CD4-positive, alpha-beta T cell treated with Interleukin-4 for 4 hours (primary cell): ENCODE measurements at places on chromosomes 6 and 20.

DNA sequence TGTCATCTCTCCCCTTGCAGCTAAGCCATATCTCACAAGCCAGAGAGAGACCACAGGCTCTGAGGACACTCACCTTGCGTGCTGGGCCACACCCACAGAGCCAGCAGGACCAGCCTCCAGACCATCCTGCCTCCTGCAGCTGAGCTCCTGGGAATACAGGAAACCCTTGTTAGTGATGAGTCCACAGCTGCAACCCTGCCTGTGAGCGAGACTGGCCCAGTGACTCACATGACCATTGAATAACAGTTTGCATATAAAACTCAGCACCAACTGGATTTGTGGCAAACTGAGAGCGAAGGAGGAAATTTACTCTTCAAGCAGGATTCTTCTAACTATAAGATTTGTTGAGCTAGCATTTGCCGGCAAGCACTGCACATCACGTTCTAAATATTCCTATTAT lies 3.0 kb downstream of the THBS2 start:
- no peak for DNase-seq

DNA sequence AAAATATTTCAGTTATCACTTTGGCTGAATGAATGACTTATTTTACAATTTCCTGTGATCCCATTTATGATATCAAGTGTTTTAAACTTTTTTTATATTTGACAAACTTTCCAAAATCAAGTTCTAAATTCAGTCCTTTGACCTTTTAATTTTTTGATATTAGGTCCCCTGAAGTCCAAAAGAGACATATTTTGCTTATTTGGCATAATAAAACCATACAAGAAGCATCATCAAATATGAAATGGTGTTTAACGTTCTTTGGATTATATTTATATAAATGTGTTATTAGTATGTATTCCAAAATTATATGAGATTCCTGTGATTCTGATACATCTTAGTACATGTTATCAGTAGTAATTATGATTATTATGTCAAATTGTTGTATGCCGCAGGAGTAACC lies 38.7 kb downstream of the ZNF133 start:
- no peak for DNase-seq

- no peak for DNase-seq
Measured at GRCh38 chr20:45833030-45833882, at the start of gene SNX21. Gene SNX21, plus strand, starts transcription at chr20:45833799. Its CDS starts 121 bp downstream, at chr20:45833920.

GRCh38 chr20:59662161-59662560 lies 57.8 kb downstream of the PHACTR3 start:
- no peak for DNase-seq

DNA sequence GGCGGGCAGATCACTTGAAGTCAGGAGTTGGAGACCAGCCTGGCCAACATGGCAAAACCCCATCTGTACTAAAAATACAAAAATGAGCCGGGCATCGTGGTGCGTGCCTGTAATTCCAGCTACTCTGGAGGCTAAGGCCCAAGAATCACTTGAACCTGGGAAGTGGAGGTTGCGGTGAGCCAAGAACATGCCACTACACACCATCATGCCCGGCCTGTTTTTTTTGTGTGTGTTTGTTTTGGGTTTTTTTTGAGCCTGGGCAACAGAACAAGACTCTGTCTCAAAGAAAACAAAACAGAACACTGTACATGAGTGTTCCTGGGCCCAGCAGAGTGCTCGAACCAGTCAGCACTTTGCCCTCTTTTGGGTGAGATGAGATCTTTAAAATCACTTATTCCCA lies 159.1 kb downstream of the MTHFD1L start:
- DNase-seq: no peak

DNA sequence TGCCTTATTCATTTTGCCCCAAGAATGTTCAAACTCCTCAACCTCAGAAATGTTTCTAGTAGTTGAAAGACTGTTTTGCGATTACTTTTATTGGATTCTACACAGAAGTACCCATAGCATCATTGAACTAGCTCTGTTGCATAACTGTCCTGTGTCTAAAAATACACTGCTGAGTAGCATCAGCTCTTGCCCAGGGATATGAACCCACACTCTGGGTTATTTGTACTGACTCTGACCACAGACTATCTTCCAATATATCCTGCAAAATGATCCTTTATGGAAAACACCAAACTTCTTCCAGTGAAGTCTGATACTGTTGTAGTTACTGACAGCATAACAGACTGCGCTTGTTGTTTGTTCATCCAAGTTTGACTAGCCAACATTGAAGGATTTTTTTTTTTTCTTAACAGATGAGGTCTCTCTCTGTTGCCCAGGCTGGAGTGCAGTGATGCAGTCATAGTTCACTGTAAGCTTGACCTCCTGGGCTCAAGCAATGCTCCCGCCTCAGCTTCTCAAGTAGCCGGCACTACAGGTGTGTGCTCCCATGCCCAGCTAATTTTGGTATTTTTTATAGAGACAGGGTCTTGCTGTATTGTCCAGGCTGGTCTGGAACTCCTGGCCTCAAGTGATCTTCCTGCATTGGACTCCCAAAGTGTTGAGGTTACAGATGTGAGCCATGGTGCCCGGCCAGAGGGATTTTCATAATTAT lies 49.9 kb downstream of the TULP4 start:
- DNase-seq: no peak

GRCh38 chr6:71411882-71412281 lies 123.3 kb downstream of the OGFRL1 start:
- DNase-seq: no peak

GRCh38 chr20:14235355-14235754 lies 102.1 kb downstream of the FLRT3 start:
- DNase-seq: no peak

DNA sequence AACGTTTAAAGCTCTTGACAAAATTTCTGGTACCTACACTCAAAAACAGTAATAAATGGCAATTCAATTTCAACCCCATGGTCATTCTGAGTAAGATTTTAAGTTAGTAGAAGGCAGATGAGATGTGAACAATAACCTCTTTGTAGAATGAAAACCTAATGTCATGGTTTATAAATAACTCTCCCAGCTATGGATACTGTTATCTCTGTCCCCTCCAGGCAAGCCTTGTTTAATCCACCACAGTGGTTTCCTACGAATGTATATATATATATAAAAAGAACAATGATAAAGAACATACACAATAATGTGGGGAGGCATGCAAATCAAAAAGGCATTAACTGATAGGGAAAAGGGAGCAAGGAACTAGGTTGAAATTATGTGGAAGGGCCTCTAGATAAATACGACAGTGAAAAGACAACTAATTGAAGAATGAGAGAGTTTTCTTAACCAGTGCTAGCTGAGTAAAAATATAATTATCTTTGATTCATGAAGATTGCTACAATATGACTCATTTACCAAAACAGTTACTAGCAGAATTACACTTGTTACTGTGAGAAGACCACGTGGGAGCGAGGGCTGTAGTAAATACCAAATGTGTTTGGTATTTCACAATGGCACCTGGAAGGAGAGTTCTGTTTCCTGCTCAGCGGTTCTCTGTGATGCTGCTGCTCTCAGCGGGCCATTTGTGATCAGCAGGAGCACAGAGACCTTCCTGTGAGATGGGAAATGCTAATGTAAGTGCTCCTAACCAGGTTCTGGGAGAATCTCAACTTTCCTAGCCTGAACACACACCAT lies 173.7 kb downstream of the MBOAT1 start:
- DNase-seq: no peak

GRCh38 chr6:4522453-4522852 lies 253.8 kb upstream of the CDYL start:
- no peak for DNase-seq

- DNase-seq: no peak
Measured at GRCh38 chr20:48932375-48932941, 10.9 kb downstream of the ARFGEF2 start.

DNA sequence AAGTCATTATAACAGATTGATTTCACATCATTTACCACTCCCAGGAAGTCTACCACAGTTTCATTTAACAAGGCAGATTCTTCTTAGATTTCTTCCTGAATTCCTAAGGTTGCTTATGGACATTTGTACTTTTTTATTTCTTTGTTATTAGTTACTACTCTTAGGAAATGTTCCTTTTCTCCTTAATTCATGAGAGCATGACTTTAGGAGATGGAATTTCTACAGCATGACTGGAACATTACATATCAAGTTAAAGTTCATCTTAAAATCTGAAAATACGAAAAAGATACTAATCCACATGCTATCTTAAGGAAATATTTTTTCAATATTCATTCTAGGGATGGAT lies 22.3 kb downstream of the CNKSR3 start:
- no peak for DNase-seq

GRCh38 chr6:75431379-75431778 lies 62.2 kb downstream of the FILIP1 start:
- no peak for DNase-seq

DNA sequence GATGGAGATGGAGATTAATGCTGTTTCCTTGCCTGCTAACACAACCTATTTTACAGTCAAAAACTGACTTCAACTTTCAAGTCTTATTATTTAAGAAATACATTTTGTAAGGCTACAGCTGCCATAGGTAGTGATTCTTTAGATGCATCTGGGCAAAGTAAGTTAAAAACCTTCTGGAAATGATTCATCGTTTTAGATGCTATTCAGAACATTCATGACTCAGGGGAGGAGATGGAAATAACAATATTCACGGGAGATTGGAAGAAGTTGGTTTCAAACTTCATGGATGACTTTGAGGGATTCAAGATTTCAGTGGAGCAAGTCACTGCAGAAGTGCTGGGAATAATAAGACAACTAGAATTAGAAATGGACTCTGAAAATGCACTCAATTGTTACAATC lies 174.9 kb upstream of the GGTLC1 start:
- no peak for DNase-seq

DNA sequence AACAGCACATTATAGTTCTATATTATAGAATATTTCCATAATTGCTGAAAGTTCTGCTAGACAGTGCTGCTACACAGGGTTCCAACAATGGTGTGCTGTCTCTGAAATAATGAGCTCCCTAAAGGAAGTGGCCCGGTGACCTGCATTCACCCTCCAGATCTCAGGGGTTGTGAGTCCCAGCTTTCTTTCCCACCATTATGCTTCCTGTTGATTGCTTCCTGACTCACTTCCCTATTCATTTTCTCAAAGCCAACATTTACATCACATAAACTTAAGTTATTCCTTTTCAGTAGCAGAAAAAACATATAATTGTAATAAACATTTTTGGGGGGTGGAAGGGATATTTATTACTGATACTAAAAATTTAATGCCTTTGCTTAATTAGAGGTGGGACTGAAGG lies 12.9 kb upstream of the CCN6 start:
- DNase-seq: no peak

DNA sequence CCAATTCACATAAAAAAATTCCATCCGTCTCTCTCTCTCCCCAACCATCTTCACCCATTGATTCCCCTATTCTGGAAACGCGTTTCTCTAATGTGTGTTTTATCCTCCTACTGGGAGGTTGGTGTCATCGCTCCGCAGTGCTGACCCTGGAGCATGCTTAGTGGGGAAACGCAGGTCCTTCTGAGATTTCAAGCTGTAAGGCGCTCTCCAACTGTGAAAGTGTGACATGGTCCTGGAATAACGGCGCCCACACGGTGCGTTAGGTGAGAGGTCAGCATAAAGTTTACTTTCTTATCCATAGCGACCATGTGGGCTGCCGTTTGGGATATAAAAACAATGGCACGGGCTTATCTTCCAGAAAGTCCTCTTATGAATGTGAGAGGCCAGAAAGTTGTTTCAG lies 123.9 kb downstream of the WDR27 start:
- DNase-seq: no peak

GRCh38 chr6:43355862-43356590 lies 13.4 kb downstream of the ZNF318 start:
- DNase-seq: no peak

GRCh38 chr6:65448866-65449265 lies 258.2 kb downstream of the EYS start:
- no peak for DNase-seq

- no peak for DNase-seq
Measured at GRCh38 chr20:42183147-42183546, 565.0 kb upstream of the CHD6 start.

DNA sequence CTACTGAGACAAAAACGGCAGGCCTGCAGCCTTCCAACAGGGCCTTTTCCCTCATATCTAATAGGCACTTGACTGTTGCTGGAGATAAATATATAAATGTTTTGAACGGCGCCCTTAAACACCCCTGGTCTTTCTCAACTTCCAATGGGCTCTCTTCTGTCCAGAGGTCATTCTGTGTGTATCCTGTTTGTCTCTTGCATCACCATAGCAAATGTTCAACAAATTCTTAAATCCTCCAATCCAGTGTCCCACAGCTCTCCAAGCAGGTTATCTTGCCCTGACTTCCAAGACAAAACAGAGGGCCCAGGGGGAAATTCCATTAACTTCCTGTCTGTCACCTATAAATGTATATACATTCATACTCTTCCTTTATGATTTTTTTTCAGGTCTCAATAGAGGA lies 62.0 kb downstream of the OR2J2 start:
- DNase-seq: no peak

GRCh38 chr6:12030993-12031550 lies 19.0 kb downstream of the HIVEP1 start:
- no peak for DNase-seq

DNA sequence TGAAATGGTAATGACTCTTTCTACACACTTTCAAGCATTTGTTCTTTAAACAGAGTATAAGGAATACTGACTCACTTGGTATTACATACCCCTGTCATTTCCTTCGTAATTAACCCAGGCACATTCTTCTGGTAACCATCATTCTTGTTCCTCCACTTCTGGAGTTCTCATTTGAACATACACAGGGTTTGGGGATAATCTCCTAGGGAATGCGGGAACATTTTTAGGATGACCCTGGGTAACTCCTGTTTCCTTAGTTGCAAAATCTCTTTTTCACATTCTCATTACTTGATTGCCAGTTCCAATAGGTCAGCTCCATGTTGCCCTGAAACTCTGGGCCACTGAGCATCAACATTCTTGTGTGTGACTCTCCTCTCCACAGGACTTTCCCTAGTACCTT lies 51.5 kb upstream of the E2F3 start:
- no peak for DNase-seq

GRCh38 chr6:137782166-137783039 lies 84.7 kb upstream of the TNFAIP3 start:
- no peak for DNase-seq

DNA sequence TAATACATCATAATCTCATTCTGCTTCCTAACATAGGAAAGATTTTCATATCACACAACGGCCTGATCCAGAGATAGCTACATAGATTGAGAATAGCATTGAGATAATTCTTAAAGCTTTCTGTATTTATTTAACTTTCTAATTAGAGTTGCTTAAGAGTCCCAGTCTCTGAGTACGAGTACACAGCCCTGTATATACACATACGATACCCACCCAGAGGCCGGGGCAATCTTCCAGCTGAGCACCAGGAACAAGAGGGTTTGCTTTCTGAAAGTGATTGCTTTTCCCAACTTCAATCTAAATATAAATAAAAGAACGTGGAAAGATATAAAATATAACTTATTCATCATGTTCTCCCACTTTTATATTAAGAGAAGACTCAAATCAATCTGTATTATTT lies 313.8 kb downstream of the COL12A1 start:
- no peak for DNase-seq

DNA sequence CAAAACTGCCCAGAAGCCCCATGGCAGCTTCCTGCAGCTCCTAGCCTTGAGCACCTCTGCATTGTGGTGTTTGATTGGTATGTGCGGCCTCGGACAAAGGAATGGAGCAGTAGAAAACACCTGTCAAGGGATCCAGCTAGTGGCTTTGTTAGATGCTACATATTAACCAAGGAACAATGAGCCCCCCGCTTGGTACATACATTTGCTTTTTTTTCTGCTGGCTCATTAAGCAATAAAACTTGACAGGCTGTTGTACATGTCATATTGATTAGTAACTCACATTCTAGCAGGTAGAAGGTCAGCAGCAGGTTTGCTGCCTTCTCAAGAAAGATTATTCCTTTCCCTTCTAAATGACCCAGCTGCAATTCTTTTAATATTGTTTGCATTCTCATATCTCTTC lies 937 bp downstream of the SPACA1 start:
- no peak for DNase-seq

- DNase-seq: no peak
Measured at GRCh38 chr6:165008971-165009370, 300.4 kb downstream of the C6orf118 start.
